C1 segment of cervical spinal cord (tissue), 14 donors: ENCODE measurements at places on chromosomes 12 and 14.

DNA sequence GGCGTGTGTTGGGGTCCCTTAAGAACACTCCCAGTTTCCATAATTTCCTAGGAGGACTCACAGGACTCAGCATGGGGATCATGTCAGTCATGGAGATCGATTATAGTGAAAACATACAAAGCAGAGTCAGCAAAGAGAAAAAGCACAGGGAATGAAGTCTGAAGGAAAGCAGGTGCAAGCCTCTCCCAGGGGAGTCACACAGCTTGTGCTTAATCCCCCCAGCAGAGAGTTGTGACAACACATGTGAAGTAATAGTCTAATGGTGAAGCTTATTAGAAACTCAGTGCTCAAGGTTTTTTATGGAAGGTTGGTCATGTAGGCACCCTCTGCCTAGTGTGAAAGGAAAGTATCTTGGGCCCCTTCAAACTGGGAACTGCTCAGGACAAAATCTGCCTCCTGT, 149.0 kb upstream of the SEL1L start:
- no peak for DNase-seq

DNA sequence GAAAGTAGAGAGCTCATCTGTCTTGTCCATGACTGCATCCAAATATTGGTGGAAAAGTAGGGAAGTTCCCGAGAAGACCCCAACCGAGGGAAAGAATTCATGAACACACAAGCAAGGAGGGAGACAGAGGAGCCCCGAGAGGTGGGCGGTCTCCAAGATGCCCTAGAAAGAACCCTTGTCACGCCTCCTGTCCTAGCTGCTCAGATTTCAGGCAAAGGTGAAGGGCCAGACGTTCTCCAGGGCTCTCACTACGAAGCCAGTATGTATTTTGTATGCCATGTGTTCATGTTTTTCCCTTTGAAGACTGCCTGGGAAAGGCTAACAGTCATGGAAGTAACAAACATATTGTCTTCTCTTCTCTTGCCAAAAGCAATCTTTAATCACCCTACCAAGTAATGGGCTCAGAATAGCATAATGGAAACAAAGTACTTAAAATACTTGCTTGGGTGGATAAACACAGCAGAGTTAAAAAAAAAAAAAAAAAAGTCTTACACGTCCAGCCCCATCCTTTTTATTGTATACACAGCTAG, 99.2 kb upstream of the TBX3 start:
- no peak for DNase-seq

- DNase-seq, result no peak
Measured at GRCh38 chr12:96425321-96425720, 25.1 kb upstream of the CDK17 start.

DNA sequence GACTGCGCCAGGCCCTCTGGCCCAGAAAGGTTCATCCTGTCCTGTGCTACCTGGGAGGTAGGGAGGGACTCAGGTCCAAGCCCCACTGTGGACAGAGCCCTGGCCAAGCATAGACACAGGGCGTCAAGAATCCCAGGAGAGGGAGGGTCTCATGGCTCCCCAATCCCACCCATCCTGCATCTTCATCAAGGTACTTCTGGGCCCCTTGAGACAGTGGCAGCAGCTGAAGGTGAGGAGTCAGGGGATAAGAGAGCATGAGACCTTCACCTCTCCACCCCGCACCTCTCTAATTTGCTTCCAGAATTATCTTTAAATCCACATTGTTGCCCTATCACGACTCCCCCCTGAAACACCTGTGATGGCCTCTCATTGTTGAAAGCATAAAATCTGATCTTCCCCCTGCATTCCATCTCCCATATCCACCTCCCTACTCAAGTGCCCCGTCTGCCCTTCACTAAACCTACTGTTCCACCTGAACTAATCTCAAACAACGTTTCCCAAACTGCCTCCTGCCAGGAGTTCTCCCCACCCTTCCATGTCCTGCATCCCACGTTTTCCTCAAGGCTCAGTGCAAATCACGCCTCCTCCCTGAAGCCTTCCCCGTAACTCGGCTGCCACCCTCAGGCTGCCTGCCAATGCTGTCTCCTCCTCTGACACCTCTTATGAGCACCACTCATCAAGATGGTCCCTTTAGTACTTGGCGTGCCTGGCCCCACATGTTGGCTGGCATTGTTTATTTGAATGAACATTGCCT, 27.1 kb downstream of the KRT18 start:
- DNase-seq, result no peak

GRCh38 chr14:77310026-77310425, 10.7 kb downstream of the POMT2 start:
- DNase-seq, result no peak

GRCh38 chr12:96093543-96094196, 58.3 kb upstream of the LTA4H start:
- no peak for DNase-seq

DNA sequence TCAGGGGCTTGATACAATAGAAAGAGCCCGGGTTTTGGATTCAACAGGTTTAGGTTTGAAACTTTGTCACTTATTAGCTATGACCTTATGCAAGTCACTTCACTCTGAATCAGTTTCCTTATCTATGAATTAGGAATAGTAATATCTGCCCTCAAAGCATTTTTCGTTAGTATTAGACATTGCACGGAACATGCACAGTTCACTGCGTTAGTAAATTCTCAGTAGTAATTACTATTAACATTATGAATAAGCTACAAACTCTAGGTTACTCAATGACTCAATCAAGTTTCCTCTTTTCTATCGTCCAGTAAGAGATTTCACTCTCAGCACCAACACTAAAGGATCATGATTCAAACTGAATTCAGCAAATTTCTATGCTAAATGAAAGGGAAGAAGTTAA, 150.3 kb downstream of the CEP83 start:
- DNase-seq, result no peak

- no peak for DNase-seq
Measured at GRCh38 chr12:116400636-116401372, 123.3 kb upstream of the MED13L start.

DNA sequence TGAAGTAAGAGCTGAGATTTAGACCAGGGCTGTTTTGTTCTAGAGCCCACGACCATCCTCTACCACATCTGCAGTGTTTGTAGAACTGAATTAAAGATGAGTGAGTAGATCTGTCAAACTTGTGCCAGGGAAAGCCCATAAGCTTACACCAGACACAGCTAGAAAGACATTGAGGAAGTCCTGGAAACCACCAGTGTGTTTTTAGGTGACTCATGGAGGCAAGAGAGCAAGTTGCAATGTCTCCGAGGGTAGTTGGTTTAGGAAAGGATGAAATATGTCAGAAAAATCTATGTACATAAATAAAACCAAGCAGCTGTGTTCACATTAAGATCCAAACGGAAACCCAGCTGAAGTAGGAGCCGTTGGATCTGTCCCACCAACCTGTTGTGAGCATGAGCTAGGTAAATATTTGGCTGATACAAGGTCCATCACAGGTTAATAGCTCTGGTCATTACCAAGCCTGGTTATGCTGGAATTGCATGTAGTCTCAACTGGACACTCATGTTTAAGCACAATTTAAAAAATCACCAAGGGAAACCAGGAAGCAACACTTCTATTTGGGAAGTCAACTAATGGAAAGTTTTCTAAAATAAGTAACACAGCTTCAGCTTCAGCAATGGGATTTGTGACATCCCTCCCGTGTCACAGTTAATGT, 49.9 kb upstream of the PLEKHG3 start:
- DNase-seq, result no peak

DNA sequence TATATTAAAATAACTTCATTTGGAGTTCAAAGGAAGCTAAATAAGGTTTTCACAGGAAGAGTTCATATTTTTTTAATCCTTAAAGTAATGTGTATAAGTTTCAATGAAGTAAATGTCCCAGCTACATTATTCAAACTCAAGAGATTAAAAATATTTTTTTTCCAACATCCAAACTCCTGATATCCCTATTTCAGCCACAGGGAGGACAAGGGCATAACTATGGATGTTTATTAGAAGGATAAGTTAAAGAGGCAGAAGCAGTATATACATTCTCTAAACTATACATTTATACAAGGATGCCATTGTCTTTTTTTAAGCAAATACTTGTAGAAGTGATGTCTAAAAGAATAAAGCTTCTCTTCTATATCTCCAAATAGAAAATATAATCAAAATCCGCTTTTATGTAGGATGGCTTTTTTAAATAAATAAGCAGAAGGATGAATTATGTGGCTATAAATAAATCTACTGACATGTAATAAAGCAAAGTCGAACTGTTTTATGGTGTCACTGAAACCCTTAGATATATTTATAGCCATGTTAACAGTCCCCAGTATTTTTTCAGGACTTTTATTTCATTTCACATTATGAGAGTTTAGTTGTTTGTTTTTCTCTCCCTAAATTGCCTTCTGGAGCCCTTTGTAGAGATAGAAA, 936.5 kb downstream of the DIO2 start:
- no peak for DNase-seq

- no peak for DNase-seq
Measured at GRCh38 chr12:73053893-73054292, 781.7 kb downstream of the TRHDE start.

- no peak for DNase-seq
Measured at GRCh38 chr12:62705846-62706245, 229.1 kb downstream of the PPM1H start.

- DNase-seq, result no peak
Measured at GRCh38 chr14:63383776-63384367, 65.1 kb upstream of the GPHB5 start.

GRCh38 chr14:99838639-99839134, 45.5 kb downstream of the EML1 start:
- no peak for DNase-seq

DNA sequence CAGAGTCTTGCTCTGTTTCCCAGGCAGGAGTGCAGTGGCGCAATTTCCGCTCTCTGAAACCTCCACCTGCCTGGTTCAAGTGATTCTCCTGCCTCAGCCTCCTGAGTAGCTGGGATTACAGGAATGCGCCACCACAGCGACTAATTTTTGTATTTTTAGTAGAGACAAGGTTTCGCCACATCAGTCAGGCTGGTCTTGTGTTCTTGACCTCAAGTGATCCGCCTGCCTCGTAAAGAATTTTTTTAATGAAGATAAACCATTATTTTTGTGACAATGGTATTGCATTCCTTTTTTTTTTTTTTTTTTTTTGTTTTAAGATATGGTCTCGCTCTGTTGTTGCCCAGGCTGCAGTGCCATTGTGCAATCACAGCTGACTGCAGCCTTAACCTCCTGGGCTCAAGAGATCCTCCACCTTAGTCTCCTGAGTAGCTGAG, 25.8 kb downstream of the ACVR1B start:
- no peak for DNase-seq

- no peak for DNase-seq
Measured at GRCh38 chr14:99257122-99257672, 14.8 kb downstream of the BCL11B start.

DNA sequence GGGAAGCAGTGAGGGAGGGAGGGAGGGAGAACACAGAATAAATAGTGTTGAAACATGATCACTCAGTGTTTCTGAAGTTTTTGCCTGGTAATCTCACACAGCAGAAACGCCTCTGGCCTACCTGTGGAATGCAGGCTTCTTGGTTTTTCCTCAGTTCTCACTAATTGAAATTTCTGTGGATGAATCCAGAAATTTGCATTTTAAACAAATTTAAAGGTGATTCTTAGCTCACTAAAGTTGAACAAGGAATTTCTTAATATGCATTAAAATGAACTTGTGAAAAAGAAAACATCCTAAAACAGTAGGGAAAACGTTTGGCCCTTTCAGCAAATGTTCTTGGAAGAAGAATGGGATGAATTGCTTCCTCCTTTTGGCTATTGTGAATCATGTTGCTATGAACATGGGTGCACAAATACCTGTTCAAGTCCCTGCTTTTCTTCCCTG, 1.4 kb downstream of the RNASE9 start:
- DNase-seq, result no peak

DNA sequence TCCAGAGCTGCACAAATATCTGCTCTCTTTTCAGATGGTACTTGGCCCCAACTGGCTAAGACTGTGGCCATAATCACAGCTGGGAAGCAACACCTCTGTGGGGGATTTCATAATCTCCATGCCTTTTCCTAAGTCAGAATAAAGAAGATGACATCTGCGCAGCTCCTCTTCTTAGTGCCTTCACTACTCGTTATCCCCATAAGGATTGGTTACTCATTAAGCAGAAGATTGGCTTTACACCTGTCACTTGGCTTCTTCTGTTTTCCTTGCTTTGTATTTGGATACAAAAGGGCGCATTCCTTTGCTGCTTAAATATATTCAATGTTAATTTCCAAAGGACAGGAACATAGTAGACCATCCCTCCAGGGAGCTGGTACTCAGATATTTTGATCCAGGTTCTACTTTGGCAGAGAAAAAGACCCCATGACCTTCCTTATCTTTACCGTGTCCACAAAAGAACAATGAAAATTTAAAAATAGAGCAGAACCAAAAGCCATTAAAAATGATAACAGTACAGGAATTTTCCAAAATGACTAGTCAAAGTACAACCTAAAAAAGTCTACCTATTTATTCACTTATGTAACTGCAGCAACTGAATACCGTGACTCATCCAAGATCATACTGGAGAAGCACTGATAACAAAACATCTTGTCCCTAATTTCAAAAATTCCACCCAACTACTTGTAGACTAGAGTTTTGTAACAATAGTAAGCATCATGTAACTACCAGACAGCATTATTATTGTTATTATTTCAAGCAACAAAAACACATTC, 352.3 kb upstream of the TMPO start:
- DNase-seq, result no peak

- DNase-seq, result no peak
Measured at GRCh38 chr14:37864861-37865718, 269.7 kb downstream of the TTC6 start.

DNA sequence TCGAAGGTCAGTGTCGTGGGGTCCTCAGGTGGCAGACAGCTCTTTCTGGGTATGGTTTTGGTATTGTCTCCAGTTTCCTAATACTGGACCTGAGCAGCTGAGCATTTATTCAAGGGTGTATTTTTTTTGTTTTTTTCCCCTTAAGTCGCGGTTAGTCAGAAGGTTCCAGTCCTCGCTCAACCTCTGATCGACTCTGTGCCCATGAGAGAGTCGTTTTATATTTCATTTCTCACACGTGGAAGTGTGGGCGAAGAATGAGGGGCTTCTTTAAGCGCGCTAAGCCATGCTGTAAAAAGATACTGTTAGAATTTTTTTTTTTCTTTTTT, 499 bp downstream of the MIPOL1 start:
- DNase-seq, result no peak

DNA sequence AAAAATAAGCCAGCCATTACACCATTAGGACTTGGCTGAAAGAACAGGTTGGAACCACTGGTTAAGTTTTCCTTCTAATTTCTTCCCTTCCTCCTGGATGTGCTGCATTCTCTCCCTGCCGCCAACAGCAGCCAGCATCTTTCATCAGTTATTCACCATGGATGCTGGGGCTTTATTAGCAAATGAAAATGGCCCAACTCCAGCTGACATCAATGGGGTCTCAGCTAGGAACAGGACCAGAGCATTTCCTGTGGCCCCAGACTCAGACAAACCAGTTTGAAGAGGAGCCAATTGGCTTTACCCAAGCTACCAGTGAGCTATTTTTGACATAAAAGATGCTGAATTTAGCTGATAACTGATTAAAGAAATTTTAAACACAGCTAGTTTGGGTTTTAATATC, 26.0 kb upstream of the TBX5 start:
- no peak for DNase-seq

GRCh38 chr12:59736786-59737185, 141.0 kb downstream of the SLC16A7 start:
- no peak for DNase-seq
